ENCODE measurements at places on chromosomes 5 and 9.

GRCh38 chr5:154714266-154714986, 40.8 kb upstream of the LARP1 start:
- DNase-seq: peak; percentile 54

- DNase-seq: no peak
Measured at GRCh38 chr5:1106385-1107166, 5.3 kb downstream of the SLC12A7 start.

DNA sequence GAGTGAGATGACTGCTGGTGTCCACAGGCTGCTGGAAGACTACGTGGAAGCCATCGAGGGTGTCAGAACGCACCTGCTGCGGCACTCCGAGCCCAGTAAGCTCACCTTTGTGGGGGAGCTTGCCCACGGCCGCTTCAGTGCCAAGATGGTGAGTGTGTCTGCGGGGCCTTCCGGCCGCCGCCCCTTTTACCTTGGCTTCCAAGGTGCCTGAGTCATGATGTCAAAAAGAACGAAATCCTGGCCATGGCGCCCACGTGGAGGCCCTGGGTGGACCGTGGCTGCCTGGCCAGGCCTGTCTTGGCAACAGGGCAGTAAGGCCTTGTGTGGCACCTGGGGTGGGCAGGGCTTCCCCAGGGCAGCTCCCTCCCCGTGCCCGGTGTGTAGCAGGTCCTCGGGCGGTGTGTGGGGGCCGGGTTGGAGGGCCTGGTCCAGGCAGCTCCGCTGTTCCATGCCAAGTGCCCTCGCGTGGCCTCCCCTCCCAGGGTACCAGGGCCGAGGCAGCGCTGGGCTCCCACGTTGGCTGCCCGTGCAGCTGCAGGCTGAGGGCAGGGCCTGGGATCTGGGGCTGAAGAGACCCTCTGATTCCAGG, 7.8 kb downstream of the DPP7 start:
- DNase-seq: no peak

DNA sequence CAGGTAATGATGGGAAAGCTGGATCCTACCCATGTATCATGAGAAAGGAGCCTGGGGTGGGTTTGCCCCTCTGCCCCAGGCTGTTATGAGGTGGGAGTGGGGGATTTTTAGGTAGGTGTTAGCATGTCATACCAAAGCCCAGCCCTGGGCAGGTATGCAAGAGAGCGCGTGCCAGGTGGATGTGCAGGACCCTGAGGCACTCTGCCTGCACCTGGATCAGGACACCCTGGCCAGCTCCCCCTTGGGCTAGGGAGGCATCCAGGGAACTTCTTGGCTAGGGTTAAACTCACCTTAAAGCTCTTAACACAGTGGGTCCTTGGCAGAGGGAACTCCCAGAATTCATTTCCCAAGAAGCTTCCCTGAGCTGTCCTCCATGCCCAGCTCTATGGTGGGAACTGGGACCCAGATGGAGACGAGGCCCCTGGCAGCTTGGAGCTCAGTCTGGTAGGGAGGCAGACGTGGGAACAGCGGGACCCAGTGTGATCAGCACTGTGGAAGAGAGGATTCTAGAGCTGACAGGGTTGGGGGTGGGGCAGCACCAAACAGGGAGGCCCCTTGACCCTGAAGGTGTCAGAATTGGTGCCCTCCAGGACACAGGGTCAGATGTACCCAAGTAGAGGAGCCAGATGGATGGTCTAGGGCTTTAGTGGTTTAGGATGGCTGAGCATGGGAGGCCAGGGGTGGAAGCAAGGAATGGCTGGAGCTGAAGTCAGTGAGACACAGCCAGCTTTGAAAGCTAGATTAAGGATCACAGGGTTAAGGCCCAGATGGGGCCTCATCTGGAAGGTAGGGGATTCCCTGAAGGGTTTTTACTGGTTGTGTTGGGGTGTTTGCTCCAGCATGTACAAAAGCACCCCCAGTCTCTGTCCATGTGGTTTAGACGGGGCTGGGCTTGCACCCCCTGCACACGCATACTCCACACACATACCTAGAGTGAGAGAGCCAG, 2.2 kb upstream of the PRR7 start:
- no peak for DNase-seq

DNA sequence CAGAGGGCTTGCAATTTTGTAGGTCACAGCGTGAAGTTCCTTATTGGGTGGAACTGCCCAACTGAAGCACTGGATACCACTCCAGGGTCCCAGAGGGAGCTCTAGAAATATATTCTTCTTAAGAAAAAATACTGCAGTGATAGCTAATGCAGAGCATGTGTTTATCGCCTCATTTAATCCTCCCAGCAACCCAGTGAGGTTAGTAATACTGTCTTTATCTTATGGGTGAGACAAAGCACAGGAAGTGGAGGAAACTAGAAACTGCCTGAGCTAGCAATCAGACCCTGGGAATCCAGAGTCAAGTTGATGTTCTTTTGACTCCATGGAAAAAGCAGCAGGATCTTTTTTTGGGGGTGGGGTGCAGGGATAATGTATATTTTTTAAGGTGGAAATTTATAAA, 153.3 kb downstream of the PJA2 start:
- no peak for DNase-seq

DNA sequence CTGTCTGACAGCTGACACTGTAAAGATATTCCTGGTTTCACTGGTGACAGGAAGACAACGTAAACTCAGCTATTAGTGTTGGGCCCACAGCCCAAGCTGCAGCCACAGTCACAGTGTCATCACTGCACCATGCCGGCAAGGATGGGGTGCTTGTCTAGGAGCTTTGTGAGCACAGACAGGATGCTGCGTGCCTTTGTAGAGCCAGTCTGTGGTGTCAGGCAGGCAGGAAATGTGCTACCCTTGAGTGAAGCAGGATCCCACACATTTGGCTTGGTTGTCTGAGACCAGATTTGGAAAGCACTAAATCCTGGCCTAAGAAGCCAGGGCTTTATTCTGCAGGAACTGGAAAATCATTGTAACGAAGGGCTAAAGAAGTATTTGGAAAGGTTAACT, 121.6 kb upstream of the ADAMTS16 start:
- peak; percentile 76 for DNase-seq

GRCh38 chr5:84016085-84016484, 295.4 kb upstream of the HAPLN1 start:
- DNase-seq: no peak

GRCh38 chr9:93132946-93133680, 938 bp downstream of the NINJ1 start:
- peak; percentile 58 for DNase-seq

GRCh38 chr9:88835038-88835466, 156.2 kb upstream of the S1PR3 start:
- DNase-seq: peak; percentile 50

DNA sequence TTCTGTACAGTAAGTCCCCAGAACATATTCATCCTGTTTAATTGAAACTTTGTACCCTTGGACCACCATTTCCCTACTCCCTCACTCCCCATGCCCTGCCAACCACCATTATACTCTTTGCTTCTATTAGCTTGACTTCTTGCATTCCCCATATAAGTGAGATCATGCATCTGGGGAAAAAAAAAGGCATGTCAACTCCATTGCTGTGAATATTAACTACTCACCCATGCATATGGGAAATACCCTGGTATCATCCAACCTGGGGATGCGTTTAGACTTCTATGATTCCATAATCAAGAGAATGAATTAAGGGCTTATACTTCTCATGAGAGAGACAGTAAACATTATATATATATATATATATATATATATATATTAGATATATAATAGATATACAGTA, 659.4 kb upstream of the C9orf72 start:
- DNase-seq: no peak

DNA sequence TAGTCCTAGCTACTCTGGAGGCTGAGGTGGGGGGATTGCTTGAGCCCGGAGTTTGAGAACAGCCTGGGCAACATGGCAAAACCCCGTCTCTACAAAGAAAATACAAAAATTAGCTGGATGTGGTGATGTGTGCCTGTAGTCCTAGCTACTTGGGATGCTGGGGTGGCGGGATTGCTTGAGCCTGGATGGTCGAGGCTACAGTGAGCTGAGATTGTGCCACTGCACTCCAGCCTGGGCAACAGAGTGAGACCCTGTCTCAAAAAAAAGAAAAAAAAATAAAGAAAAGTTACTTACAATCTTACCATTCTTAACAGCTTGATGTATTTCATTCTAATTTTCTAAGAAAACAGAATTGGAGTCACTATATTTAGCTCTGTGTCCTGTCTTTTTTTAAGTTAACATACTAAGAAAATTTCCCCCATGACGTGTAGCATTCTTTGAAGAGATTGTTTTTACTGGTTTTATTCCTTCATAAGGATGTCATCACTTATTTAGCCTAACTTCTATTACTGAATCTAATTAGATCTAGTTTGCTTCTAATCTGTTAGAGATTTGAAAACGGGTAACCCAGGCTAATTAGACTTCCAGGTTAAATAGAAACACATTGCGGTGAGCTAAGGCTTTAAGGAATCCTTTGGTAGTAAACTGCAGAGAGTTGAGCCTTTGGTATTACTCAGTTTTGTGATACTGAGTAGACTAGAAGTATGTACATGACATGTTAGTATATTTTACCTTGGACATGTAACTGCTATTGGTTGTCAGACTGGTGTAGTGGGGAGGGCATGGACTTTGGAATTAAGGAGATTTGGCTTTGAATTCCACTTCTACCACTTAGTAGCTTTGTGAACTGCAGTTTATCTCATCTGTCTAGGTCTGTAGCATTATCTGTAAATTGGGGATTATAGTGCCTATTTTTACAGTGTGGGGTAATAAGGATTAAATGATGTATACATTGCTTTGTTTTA, 24.0 kb downstream of the HSPA4 start:
- DNase-seq: peak; percentile 3

- DNase-seq: no peak
Measured at GRCh38 chr5:140627972-140628371, 5.0 kb downstream of the CD14 start.

DNA sequence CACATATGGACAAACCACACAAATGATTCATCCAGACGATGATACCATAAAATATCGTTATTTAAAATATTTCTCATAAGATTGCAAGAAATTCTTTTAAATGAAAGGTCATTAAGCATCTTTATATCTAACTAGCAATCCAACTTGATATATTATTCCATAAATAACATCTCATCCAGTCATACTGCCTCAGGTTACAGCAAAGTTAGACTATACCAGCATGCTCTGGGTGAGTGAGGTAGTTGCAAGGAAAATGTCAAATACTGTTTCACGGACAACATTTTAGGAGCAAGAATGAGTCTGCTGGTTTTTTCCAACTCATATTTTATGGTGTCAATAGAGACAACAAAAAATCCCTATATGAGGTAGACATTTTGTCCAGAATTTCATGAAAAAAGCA, 200.9 kb upstream of the TRPM3 start:
- DNase-seq: no peak

- no peak for DNase-seq
Measured at GRCh38 chr5:28648108-28648507, 1609.7 kb upstream of the CDH9 start.

GRCh38 chr5:142246258-142246657, 78.6 kb downstream of the SPRY4 start:
- peak; percentile 76 for DNase-seq

DNA sequence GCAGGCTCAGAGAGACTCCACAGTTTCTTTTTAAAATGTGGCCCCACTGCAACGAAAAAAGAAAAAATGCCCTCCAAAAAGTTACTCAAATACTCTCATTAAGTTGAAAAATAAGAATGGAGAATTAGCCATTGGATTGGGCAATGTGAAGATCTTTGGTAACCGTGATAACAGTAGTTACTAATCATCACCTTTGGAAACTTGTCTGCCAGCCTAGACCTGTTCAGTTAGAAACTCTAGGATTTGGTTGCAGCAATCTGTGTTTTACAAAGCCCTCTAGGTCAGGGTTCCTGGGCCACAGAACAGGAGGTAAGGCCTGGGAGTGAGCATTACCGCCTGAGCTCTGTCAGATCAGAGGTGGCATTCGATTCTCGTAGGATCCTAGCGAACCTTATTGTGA, 34.2 kb downstream of the VPS13A start:
- DNase-seq: no peak

GRCh38 chr9:121937240-121937639, 155.9 kb downstream of the TTLL11 start:
- no peak for DNase-seq

- peak; percentile 97 for DNase-seq
Measured at GRCh38 chr5:6712577-6713273, 507 bp upstream of the TENT4A start.

GRCh38 chr5:74885170-74885569, 19.0 kb upstream of the FAM169A start:
- no peak for DNase-seq

- no peak for DNase-seq
Measured at GRCh38 chr5:161165998-161166660, 314.1 kb upstream of the ATP10B start.

DNA sequence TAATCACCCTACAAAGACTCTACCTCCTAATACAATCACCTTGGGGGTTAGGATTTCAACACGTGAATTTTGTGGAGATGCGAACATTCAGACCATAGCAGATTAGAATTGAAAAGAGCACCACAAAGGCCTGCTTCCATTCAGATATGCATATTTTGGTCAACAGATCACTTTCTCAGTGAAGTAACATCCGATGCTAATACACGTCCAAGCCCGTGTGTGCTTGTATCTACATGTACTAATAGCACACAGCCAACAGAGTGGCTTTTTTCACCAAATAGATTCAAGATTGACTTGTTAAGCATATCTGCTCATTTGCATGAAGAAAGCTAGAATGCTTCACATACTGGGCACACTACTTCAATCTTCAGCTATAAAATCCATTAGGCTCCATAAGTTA, 35.6 kb upstream of the SSBP2 start:
- no peak for DNase-seq

- DNase-seq: no peak
Measured at GRCh38 chr9:131805803-131806202, 65.9 kb upstream of the RAPGEF1 start.

DNA sequence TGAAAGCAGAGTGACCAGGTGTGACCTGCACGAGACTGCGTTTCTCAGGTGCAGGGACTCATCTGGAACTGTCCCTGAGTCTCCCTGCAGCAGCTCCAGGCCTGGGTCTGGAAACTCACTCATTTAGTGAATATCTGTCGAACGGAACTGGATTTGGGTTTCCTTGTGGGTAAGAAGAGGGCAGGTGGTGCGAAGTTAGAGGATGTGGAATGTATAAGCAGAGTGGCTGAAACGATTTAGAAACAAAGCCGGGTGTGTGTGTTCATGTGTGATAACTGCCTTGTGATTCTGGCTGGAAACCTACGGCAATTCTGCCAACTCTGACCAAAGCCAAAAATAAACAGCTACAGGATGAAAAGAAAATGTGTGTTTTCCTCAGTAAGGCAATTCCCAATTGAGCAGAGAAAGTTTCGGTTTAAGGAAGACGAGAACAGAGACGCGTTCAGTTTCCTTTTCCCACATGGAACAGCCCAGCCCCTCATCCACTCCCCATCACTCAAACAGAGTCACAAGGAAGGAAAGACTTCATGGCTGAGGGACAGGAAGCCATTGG, 130.3 kb downstream of the NSG2 start:
- DNase-seq: no peak

- DNase-seq: peak; percentile 59
Measured at GRCh38 chr5:102853680-102854079, 98.6 kb downstream of the PAM start.

DNA sequence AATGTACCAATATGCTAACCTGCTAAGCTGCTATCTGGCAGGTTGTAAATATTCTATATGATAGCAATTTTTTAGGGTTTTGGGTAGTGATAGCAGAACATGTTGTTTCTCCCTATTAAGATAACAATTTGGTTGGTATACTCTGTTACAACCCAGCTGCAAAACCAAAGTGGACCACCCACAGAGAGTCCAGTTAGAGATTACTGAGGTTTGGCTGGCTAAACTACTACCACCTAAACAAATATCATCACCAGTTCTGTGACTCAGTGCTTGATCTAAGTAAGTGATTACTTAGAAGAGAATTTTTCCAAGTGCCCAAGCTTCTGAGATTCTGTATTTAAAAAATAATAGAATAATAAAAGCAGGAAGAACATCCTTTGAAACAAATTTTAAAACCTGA, 72.3 kb downstream of the XRCC4 start:
- DNase-seq: peak; percentile 25

All from EL (cell line).